Body of pancreas (tissue), 4 donors: ENCODE measurements at places on chromosomes 13 and 19.
A peak's percentile ranks its signal among the peaks of the same experiment; 100 is the strongest.

GRCh38 chr19:51079481-51080110, 3.1 kb downstream of the KLK14 start:
- peak; percentile 80 for DNase-seq

DNA sequence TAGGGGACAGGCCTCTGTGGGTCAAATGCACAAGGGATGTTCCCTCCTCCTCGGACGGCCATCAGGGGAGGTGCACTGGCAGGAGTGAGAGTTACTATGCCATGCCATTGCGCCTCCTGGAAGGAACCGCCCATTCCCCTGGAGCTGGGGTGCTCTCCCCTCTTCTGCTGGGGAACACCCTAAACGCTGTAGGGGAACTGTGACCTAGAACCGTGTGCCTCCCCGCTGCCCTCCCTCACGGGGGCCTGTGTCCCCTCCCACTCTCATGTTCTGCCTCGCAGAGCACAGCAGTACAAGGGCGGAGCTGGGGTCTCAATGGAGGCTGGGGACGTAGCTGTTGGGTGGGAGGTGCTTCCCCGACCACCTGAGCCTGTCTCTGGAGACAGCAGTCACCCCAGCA, 17.2 kb upstream of the CRTC1 start:
- no peak for DNase-seq

DNA sequence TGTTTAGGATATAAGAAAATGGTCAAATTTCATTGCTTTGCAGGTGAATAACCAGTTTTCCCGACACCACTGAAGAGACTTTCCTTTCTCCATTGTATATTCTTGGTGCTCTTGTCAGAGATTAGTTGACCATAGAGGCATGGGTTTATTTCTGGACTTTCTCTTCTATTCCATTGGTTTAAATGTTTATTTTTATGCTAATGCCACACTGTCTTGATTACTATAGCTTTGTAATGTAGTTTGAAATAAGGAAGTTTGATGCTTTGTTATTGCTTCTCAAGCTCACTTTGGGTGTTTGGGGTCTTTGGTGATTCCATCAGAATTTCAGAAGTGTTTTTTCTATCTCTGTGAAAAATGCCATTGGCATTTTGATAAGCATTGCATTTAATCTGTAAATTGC, 190.0 kb upstream of the SPRY2 start:
- no peak for DNase-seq

DNA sequence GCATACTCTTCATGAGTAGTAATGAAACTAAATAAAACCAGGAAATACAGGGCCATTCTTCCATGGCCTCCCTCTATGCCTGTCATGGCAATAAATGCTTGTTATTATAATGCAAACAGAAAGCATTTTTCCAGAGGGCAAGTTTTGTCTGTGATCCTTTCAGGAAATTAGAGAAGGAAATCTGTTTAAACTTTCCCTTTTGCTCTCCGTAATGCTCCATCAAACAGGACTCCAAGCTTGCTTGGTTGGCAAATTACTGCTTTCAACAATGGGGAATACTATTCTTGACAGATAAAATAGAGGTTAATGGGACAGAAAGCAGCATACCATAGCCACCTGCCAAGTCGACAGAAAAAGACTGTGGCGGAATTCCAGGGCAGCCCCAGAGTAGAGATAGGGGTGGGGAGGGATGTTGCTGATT, 252.5 kb downstream of the LHFPL6 start:
- no peak for DNase-seq

DNA sequence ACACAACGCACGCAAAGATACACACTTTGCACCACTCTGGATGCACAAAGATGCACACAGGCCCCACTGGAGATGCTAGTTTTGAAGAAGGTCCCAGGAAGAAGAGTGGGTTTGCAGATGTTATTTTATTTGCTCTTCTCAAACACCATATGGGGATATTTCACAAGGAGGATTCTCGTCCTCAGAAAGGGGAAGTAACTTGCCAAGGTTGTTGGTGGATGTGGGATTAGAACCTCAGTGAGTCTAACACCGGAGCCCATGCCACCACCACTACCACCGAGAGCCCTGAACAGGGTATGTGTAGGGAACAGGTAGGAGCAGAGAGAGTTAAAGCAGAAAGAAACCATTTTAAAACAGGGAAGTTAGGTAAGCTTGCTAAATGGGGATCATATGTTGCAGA, 9.6 kb upstream of the CEACAM6 start:
- no peak for DNase-seq

DNA sequence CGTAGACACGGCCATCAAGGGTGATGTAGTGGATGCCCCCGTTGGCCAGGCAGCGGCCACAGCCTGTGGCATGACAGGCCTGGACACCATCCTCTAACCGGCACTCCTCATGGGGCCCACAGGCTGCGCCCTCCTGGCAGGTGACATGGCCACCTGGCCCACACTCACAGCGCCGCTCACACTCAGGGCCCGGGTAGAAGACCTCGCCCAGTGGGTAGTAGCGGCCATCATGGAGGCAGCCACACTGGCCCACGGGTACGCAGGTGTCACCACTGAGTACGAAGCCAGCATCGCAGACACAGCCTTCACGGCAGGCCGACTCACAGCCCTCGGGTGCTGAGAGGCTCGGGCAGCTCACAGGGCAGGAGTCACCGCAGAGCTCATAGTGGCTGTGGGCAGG, 27.2 kb upstream of the FBL start:
- no peak for DNase-seq

GRCh38 chr13:59770451-59770850, 393.3 kb downstream of the DIAPH3 start:
- DNase-seq: no peak

GRCh38 chr13:109719962-109720646, 66.3 kb downstream of the IRS2 start:
- DNase-seq: no peak

DNA sequence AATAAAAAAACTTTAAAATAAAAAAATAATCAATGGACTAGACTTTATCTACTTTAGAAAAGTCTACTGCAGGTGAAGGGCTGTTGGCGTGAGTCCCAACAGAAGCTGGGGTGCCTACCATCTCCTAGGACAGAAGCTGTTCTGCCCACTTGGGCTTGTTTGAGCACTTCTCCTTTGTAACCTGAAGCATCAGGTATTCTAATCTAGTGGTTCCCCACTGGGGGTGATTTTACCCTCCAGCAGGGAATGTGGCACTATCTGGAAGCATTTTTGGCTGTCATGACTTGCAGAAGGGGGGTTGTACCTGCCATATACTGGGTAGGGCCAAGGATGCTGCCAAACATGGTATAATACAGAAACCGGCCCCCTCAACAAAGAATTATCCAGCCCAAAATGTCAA, 16.2 kb upstream of the DOCK9 start:
- no peak for DNase-seq

DNA sequence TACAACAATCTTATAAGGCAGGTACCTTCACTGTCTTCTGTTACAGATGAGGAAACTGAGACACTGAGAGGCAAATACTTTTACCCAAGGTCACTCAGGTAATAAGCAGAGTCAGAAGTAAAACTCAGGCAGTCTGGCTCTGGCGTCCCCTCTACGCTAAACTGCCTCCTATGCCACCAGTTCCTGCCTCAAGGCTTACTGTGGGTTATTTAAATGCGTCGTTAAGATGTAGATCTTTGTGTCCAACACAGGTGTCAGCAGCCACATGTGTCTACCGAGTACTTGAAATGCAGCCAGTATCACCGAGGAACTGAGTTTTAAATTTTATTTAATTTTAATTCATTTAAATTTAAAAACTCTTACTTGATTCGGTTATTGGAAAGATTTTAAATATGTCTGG, 1.9 kb downstream of the HAS1 start:
- no peak for DNase-seq

DNA sequence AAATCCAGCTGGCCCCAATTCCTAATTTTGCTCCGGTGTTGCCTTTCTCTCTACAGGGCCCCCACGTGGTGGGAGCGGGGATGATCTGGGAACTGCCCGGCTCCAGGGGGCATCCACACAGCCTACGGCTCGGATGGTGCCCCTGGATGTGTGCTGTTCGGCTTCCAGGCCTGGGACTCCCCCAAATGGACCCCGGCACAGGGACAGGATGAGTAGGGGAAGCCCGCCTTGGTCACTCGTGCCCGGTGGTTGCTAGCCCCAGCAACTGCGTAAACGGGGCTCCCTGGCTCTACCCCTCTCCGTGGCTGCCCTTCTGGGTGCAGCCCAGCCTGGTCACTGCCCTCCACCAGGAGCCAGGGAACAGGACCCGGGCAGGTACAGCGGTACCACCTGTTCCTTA, 111.5 kb downstream of the TEX26 start:
- no peak for DNase-seq

GRCh38 chr13:34886121-34886875, 55.8 kb upstream of the NBEA start:
- DNase-seq: no peak

- no peak for DNase-seq
Measured at GRCh38 chr13:38804536-38804935, 117.7 kb downstream of the FREM2 start.

DNA sequence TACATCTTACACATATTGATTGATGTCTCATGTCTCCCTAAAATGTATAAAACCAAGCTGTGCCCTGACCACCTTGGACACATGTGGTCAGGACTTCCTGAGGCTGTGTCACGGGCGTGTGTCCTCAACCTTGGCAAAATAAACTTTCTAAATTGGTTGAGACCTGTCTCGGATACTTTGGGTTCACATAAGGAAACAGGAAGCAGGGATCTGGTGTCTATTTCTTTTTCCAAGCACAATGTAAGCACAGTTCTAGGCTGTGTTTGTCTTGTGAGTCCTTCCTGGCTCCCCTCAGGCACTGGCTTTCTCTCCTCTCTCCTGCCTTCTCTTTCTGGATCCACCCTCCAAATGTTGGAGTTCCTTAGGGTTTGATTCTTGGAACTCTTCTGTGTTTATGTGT, 27.6 kb upstream of the TPT1 start:
- no peak for DNase-seq

DNA sequence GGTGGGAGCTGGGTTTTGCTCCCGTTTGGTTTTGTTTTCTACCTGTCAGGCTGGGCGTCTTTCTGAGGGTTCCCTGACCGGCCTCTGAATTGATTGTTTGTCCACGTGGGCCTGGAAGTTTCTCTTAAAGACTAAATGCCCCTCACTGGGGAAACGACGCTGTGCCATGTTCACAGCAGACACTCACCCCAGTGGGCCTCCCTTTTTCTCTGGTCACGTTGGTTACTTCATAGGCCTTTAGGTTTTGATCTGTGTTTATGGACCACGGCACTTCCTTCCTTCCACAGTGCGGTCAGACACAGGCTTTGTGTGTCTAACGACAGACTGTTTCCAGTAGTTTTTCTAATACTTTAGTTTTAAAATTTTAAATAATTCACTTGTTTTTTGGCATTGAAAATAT, 20.1 kb upstream of the NDUFS7 start:
- no peak for DNase-seq

DNA sequence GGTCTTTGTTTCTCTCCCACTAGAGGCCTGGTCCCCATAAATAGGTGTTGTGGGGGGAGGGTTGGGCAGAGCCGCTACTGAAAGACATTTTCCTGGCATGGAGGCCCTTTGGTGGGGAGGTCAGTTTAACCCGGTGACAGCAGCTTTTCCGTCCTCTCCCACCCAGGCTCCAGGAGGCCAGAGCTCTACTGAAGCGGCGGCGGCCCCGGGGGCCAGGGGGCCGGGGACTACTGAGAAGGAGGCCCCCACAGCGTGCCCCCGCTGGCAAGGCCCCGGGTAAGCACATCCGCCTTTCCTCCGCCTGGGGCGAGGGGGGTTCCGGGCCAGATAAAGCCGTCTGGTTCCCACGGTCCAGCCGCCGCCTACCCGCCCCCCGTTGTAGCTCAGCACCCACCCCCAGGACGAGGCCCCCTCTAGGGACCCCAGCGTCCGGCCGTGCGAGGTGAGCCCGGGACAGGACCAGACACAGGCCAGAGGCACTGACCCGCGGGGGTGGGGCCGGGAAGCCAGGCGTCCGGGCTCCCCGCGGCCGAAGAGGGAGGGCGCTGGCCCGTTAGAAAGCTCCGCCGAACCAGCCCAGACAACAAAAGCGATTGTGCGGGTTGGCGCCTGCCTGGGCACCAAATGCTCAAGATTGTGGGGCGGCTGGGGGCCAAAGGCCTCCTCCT, 1.1 kb upstream of the LTBP4 start:
- DNase-seq: no peak

DNA sequence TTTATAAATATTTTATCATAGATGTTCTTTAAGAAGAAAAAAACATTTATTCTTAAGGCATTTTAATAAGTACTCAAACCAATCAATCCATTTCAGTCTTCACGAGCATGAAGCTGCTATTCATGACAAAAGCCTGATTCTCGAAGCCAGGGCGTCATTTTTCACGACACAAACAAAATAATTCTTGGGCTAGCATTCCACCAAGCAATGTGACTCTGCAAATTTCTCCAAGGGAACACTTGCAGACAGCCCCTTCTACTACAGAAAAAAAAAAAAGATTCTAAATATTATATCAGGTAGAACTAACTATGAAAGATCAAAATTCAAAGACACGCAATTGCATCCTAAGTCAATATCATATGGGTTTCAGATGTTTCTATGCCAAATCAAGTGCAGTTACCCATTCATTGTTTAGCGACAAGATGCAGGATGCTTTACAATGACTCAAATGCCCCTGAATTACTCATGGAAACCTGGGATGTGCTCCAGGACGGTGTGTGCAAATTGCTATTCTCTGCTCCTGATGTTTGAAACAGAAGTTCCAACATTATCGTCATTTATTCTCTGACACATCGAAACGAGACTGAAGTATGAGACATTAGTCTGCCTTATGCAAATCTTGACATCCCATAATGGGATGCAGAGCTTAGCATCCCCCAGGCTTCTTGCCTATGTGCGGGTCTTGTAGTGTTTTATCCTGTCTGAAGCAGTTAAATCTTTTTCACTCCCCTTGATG, 517.7 kb downstream of the MYO16 start:
- no peak for DNase-seq

DNA sequence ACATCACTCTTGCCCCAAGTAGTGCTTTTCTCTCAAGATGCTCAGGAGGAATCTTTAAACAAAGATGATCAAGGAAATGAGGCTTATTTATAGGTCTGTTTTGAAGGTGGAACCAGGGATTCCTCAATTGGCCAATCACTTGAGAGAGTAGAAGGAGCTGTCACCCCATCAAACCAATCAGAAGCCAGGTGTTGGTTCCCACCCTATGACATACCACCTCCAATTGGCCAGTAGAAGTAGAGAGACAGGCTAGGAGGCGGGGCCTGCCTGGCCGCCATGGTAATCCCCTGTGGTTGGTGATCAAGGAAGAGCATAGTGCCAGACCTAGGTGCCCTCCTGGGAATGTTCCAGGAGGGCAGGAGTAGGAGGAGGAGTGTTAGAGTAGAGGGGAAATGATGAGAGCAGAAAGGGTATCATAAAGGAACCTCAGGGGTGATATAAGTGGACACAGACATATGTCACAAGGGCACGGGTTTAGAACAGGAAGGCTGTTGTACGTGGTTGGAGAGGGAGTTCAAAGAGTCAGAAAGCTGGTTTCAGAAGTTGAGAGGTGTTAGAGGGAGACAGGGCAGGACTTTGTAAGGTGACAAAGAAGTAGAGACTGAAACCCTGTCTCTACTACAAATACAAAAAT, 10.5 kb downstream of the PMIS2 start:
- no peak for DNase-seq

GRCh38 chr13:45851171-45851921, at the start of gene SIAH3:
TSS of gene SIAH3 (minus strand) at chr13:45851753. CDS start at chr13:45851629, 124 bp downstream.
- peak; percentile 12 for DNase-seq
